ENCODE measurements at places on chromosomes 7 and 10.

DNA sequence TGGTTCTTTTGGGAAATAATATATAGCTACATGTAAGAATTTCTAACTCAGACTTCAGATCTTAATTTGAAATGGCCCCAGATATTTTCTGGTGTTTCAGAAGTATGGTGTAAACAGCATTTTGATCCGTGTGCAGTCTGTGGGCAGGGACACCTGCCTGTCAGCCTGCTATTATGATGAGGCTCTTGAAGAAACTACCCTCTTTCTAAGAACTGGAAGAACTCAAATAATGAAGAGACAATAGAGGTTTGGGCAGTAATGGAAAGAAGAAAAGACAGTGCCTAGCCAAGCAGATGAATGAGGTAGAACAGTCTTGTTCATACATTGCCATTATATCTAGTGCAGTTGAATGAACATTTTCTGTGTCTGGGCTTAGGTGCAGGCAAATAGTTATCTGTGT lies 256.6 kb downstream of the ARHGAP21 start:
- no peak for DNase-seq

- DNase-seq = no peak
Observed at GRCh38 chr10:1882180-1882579, 144.9 kb upstream of the ADARB2 start.

DNA sequence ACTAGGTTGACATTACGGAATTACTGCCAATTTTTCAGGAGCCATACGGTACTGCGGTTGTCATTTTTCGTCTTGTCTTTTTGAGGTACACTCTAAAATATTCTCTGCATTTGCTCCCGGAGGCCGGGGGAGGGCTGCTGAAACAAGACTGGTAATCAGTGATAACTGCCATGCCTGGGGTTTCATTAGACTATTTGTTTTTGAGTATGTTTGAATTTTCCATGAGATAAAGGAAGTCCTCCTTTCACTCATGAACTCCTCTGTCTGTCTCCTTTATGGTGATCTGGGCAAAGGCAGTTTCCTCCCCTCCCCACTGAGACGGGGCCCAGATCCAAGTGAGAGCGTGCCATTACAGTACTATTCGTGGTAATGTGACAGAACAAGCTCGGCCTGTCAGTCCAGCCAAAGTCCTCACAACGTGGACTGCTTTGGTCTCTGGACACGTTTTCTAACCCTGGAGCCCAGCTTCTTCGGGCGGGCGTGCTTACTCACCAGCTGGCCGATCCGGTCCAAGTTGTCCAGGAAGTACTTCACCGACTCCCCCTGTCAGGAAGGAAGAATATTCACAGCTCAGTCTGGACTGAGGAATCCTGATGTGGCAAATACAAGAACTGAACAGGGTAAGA lies 45.1 kb downstream of the AMZ1 start:
- DNase-seq = no peak

- no peak for DNase-seq
Observed at GRCh38 chr7:50531928-50532327, 33.3 kb downstream of the DDC start.

- DNase-seq = no peak
Observed at GRCh38 chr7:82347808-82348207, 95.8 kb downstream of the CACNA2D1 start.

GRCh38 chr10:88336334-88336733 lies 246.8 kb downstream of the RNLS start:
- DNase-seq = no peak

GRCh38 chr7:877312-878232 lies 1.2 kb downstream of the GET4 start:
- DNase-seq = peak; percentile 23

DNA sequence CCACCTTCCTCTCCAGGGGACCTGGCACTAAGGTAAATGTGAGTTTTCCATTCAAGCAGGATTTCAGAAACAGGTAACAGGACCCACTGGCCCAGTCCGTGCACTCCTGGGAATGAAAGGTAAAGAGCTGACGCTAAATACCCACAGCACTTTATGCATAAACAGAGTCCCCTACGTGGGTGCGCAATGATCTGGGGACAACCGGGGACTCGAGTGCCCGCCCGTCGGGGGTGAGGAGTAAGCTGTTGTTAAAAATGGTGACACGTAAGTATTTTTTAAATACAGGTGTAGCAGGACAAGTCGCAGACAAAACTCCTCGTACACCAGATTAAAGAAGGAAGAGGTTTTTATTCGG lies 47.2 kb upstream of the PPP2R2D start:
- no peak for DNase-seq

- DNase-seq = no peak
Observed at GRCh38 chr7:30173058-30173897, 38.5 kb downstream of the MTURN start.

DNA sequence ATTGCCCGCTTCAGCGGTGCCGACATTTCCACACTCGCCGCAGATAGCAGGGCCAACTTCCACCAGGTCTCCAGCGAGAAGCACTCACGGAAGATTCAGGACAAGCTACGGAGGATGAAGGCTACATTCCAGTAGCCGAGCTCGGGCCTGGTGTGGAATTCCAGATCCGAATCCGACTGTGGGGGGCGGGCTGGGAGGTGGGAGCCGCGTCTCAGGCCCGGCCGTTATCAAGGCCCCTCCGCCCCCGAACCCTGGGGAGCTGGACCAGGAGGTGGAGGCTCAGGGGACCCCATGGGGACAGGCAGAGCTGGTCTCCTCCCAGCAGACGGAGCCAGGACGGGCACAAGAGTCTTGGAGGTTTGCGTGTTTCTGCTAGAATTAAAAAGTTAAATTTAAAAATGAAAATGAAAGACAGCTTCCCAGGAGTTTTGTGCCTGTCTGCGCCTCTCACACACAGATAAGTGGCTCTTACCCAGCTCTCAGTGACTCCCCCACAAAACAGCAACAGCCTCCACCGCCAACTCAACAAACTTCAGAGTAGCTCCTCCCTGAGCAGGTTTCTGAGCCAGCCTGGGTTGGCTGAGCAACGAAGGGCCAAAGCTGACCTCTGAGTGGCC lies 5.2 kb upstream of the UTF1 start:
- DNase-seq = no peak

- DNase-seq = no peak
Observed at GRCh38 chr7:27946351-27946750, 206.4 kb downstream of the TAX1BP1 start.

DNA sequence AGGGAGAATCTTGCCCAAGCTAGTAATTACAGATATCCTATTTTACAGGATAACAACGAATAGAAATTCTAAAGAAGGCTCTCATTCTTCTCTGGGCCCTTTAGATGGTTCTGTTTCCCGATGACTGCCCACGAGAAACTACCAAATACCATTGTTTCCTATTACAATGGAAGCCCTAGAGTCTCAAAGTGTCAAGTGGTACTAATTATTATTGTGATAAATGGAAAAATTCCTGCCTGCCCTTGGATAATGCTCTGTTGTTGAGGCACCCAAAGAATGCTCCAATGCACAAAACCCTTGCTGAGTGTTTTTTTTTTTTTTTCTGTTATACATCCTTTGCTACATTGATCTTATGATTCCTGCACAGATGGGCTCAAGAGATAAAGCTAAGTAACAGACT lies 504.5 kb downstream of the XPNPEP1 start:
- no peak for DNase-seq

GRCh38 chr7:55962014-55962413 lies 2.4 kb upstream of the NIPSNAP2 start:
- DNase-seq = no peak

DNA sequence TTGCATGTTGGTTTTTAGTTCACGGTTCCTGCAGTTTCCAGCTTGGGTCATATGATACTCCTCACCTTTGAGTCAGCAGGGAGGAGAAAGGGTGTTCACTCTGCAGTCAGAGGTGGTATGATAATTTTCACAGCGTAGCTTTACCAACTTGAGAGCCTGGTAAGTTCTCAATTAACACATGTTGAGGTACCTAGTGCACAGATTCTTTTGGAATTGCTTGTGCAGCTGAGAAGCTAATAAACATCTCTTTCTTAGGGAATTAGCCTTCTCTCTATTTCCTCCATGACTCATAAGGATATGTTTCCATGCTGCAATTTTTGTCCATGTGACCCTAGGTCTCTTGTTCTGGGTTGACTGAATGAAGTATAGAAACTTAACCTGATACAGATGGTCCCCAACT lies 166.6 kb downstream of the KIF20B start:
- no peak for DNase-seq

GRCh38 chr7:104207348-104207730 lies 474 bp downstream of the ORC5 start:
- peak; percentile 8 for DNase-seq

GRCh38 chr7:101973130-101973529 lies 155.7 kb downstream of the CUX1 start:
- DNase-seq = no peak

DNA sequence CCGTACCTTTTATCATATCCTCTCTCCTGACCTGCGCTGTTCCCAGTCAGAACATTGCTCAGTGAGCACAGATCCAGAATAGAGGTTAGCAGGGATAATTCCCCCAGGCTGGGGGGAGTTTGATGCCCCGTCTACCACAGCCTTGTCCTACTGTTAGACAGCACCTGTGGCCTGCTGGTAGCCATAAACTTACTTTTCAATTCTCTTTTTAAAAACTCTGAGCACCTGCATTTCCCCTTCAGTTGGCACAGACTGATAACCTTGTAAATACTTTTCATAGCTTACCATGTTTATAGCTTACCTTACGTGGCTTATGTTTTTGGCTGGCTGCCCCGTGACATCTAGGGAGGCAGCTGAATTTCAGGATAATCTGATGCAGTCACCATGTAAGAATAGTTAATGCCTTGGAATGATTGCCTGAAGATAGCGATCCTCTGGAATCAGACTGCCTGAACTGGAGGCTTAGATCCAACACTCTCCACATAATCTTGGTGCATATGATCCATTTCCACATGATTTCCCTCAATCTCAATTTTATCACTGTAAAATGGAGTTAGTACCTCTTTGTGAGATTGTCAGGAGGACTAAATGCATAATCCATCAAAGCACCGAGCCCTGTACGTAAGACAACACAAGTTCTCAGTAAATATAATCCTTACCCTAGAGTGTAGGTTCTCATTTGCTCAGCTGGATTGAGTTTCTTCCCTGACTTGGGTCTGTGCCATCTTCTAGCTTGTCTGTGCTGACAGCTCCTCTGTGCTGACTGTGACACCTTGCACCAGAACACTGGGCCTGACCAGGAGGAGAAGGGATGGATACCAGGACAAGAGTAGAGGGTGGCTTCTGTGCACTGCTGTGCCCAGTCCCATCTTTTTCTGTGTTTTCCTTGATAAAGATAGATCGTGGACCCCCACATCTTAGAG lies 111.7 kb upstream of the GJD4 start:
- no peak for DNase-seq

- DNase-seq = no peak
Observed at GRCh38 chr10:132385721-132386418, 11.1 kb upstream of the PWWP2B start.

GRCh38 chr10:37639200-37639599 lies 218.2 kb downstream of the ZNF248 start:
- no peak for DNase-seq

GRCh38 chr10:17782921-17783665 lies 26.1 kb upstream of the MRC1 start:
- no peak for DNase-seq

DNA sequence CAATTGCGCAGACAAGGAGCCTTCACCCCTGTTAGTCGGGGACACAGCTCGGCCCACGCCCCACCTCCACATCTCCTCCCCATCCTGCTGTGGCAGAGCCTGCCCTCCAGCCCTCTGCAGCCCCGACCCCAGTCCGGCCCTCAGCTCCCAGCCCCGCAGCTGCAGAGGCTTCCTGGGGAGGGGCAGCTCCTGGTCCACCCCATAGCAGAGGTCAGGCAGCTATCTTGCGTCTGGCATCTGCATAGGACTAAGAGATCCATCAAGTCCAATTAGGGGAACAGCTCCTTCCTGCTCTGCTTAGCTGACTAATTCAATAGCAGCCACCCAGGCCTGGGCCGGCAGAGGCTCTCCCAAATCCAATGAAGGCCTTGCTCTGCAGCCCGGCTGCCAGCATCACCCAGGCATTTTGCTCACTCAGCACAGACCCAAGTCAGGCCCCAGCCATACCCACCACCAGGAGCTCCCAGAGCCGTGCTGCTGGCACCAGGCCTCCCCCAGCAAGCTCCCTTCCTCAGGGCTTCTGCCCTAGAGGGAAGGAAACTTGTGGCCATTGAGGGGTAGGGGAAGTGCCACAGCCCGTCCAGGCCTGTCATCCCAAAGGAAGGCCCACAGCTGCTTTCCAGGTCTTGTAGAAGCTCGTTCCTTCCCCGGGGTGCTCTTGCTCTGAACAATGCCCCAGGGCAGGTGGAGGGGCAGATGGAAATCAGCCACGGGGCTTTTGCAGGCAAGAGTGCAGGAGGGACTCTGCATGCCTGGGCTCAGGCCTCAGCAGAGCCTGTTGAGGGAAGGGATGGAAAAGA lies 106.2 kb upstream of the RET start:
- no peak for DNase-seq

DNA sequence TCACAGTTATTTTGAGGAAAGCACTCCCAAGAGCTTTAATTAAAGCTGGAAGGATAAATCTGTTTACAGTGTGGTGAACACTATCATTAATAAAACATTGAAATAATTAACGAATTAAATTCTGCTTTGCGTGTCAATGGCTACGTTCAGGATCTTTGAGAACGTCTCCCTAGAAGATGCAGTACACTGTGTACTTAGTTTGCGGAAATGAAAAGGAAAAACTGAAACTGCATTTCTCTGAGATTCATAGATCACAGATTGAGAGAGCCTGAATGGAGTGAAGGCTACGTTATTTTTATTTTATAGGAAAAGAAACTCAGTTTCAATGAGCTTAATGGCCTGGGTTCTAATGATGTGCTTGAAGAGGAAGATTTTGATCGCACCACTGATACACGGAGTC lies 85.3 kb downstream of the NRP1 start:
- DNase-seq = no peak

DNA sequence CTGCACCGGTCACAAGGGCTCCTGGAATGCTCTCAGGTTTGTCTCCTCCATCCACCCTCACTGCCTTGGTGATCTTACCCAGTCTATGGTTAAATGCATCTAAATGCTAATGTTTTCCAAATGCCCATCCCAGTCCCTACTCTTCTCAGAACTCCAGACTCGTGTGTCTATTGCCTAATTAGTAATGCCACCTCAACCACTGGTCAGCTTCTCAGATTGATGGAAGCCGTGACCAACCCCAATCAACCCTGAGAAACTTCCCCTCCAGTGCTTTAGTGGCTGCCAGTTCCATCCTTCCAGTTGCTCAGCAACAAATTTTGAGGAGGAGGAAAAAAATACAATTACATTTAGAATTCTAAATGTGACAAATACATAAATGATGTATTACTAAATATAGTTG lies 18.6 kb downstream of the NUDCD3 start:
- DNase-seq = no peak

DNA sequence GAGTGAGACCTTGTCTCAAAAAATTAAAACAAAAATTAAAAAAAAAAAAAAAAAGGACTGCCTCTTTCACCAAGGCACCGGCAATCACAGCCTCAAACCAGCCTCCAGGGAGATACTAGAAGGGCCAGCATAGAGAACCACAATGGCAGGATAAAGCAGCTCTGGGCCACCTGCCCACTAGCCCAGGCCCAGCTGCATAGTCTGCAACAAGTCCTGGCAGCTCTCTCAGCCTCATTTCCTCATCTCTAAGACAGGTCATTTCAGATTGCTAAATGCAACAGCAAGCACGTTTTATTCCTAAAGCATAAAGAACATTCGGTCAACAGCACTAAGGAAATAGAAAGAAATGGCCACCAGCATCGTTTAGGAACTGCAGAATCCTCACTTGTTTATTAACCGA lies 28.8 kb downstream of the XPNPEP1 start:
- DNase-seq = no peak

GRCh38 chr7:82700741-82701140 lies 257.2 kb upstream of the CACNA2D1 start:
- no peak for DNase-seq

- DNase-seq = no peak
Observed at GRCh38 chr7:40544221-40544723, 409.5 kb downstream of the SUGCT start.

Data from activated naive CD8-positive, alpha-beta T cell treated with anti-CD3 and anti-CD28 coated beads, Interleukin-2, amount 50 U/mL, for 24 hours (primary cell).